ENCODE measurements at places on chromosomes 6 and 20.

DNA sequence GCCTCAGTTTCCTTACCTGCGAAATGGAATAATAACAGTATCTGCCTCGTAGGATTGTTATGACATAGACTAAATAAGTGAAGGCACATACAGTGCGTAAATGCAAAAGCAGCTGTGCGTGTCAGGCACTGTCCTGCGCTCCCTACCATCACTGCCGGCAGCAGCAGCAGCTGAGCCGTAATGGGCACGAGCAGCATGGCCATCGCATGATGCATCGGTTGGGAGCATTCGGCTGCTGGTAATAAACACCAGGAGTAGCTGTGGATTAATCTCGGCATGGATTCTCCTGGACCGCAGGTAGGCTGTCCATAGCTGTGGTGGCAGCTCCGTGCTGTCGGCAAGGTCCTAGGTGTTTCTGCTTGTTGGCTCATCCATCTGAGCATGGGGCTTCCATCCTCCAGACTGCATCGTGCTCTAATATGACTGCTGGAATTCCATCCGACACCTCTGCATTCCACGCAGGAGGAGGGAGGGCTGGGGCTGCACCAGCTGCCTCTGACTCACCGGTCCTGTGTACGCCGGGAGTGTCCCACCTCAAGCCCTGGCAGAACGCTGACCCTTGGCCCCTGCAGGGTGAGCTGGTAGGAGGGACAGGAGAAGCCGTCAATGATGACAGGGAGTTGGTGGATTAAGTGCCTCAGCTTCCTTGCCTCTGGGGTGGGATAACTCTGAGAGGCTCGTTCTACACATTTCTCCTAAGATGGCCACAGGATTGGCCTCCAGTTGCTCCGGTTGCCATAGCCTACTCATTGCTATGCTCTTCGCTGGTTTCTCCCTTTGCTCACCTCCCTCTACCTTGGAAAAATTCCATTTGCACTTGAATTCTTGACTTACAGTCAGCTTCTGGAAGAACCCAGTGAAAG is 100.9 kb upstream of the PMEPA1 start:
- no peak for DNase-seq

- DNase-seq: no peak
Measured at GRCh38 chr20:2327620-2328555, 32.1 kb downstream of the TGM3 start.

- no peak for DNase-seq
Measured at GRCh38 chr6:169832247-169832948, 81.0 kb downstream of the ERMARD start.

GRCh38 chr6:161843066-161843465 is 569.2 kb upstream of the AGPAT4 start:
- no peak for DNase-seq

DNA sequence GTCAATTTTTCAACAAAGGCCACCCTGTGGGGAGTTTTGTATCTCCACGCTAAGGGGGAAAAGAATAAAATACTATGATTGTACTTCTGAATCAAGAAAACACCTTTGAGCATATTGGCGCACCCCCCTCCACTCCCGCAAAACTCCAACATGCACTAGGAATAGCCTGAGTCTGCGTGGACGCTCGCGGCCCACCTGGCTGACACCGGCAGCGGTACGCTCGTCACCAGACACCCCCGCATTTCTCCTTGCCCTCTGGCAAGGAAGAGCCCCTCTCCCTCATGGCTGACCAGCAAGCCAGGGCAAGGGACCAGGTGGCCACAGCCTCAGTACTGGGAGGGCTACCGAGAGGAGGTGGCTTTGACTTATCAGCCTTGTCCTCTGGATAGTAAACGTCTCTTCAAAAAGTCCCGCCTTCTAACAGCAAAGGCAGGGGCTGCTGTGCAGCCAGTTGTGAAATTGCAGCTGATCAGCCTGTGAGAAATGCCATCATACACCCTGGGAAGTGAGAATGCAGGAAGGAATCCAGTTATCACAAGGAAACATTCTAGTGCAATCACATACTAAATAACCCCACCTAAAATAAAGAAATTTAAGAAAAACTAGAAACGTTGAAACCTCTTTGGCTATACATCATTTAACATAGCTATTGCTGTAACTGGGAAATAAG is 84.2 kb downstream of the HUS1B start:
- DNase-seq: no peak

DNA sequence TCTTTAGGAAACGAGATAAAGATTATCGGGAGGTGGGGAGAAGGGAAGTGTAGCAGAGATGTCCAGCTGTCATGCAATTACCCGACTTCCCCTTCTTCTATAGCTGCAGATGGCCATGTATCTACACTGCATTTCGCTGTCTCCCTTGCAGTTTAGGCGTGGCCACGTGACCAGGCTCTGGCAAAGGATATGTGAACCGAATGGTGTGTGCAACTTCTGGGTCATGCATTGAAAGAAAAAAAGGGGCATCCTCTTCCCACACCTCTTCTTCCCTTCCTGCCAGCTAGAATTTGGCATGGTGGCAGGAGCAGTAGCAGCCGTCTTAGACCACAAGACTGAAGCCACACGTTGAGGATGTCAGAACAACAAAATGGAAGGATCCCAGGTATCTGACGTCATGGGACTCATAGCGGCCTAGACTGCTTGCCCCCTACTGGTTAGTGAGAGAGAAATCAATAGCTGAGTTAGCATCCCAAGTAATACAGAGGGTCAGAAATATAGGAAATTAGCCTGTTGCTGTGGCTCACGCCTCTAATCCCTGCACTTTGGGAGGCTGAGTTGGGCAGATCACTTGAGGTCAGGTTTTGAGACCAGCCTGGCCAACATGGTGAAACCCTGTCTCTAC is 32.8 kb downstream of the TCF15 start:
- no peak for DNase-seq

- no peak for DNase-seq
Measured at GRCh38 chr6:33198853-33199436, 1.5 kb downstream of the RXRB start.

DNA sequence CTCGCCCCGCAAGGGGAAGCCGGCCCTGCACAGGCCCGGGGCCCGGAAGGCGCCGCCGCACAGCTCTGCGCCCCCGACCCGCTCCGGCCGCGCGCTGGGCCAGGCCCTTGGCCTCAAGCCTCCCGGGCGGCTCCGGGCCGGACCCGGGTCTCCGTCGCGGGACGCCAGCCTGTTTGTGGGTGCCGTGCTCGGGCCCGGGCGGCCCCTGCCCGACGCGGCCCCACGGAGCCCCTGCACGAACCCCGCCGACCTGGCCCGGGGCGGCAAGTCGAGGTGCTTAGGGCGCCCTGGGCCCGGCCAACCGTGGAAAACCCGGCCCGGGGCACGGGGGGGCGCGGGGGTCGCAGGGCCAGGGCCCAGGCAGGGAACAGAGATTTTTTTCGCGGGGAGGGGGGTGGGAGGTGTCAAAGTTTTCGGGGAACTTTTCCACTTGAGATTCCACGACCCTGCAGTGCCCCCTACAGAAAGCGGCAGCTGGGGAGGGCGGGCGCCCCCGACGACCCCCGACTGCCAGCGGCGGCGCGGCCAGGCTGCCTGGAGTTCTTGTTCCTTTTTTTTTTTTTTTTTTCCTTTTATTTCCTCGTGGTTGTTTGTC is 805 bp upstream of the STX16 start:
- DNase-seq: no peak

- no peak for DNase-seq
Measured at GRCh38 chr20:25574411-25574810, 10.9 kb downstream of the NINL start.

DNA sequence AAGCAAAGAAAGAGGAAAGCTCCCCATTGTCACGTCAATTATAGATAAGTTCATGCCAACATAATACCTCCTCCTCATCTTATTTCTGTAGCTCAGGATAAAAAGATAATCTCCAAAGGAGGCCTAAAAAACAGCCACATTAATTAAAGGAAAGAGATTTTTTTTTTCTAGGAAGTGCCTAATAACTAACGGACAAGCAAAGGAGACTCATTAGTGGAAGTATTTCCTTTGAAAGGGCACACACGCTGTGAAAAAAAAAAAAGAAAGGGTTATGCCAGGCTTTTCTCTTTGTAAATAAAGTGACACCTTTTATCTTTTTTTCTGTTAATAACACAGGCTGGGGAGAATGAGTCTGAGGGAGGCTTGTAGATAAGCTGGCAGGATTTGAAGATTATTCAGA is 55.7 kb downstream of the PCSK2 start:
- no peak for DNase-seq

- no peak for DNase-seq
Measured at GRCh38 chr20:63009988-63010769, 3.4 kb upstream of the BHLHE23 start.

DNA sequence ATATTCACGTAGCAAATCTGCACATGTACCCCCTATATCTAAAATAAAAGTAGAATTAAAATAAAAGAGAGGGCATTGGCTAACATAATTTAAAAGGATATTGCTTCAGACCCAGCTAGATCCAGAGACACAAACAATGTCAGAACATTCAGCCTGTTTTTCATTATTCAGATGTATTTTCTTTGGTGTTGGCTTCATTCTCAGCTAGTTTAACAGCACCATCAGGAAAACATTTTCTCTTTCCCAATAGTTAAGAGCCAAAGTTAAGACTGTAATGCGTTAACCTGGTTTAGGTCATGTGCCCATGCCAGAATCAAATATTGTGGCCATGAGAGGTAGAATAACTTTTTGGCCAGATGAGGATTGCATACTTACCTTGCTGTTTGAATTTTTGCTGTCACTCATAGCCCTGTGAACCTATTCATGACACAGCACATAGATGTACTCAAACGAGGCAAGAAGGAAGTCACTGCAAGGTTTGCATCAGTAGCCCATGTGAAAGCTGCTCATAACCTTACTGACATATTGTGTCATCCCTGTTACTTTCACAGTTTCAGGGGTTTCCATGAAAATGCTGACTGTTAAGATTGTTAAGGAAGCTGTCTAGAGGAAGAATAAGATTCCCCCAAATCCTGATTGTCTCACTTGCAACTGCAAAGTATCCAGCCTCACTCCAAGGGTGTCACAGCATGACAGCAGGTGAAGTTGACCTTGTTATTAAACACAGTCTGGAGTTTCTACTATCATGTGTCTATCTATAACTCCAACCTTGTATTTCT is 233.1 kb downstream of the PACRG start:
- no peak for DNase-seq

DNA sequence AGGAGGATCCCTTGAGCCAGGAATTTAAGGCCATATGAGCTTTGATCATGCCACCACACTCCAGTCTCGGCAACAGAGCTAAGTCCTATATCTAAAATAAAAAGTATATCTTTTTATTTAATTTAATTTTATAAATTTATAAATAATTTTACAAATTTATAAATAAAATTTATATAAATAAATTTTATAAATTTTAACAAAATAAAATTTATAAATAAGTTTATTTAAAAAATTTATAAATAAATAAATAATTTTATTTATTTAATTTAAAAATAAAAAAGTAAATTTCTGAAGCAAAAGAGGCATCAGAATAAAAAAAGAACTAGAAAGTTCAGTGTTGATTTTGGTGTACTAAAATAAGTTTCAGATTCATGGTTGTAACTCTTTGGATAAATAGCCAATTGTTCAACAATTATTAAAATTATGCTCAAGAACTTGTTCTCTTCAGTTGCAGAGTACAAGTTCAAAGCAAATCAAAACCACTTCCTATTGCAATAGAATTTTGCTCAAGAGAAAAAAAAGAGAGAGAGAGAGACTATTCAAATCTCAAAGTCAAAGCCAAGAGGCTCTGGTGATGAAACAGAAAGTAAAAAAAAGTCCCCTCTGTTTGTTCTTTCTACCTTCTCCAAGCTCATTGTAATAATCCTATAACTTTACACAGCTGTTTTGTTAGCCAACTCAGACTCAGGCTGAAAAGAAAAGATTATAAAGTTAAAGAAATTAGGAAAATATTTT is 547.5 kb upstream of the ADGRB3 start:
- no peak for DNase-seq

DNA sequence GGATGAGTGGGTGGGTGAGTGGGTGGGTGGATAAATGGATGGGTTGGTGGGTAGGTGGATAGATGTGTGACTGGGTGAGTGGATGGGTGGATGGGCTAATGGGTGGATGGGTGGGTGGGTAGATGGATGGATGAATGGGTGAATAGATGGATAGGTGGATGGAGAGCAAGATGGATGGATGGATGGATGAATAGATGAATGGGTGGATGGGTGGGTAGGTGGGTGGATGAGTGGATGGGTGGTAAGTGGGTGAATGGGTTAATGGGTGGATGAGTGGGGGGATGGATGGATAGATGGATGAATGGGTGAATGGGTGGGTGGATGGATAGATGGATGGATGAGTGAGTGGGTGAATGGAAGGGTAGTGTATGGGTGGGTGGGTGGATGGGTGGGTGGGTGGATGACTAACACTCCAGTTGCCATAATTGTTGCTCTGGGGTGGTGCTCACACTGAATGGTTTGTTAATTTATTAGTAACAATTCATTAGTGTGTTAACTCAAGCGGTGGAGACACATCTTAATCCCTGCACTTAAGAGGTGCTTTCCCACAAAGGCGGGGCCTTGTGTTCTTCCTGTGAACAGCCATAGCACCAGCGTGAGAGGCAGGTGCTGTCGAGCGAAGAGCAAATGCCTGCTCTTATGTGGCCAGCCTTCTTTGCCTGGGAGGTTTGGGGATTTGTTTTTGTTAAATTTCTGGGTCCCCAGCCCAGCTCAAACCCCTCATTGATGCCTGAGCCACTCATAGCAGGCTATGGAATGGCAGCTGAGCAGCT is 4.9 kb upstream of the APCDD1L start:
- no peak for DNase-seq

GRCh38 chr6:15416932-15417509 is 171.2 kb downstream of the JARID2 start:
- DNase-seq: no peak

DNA sequence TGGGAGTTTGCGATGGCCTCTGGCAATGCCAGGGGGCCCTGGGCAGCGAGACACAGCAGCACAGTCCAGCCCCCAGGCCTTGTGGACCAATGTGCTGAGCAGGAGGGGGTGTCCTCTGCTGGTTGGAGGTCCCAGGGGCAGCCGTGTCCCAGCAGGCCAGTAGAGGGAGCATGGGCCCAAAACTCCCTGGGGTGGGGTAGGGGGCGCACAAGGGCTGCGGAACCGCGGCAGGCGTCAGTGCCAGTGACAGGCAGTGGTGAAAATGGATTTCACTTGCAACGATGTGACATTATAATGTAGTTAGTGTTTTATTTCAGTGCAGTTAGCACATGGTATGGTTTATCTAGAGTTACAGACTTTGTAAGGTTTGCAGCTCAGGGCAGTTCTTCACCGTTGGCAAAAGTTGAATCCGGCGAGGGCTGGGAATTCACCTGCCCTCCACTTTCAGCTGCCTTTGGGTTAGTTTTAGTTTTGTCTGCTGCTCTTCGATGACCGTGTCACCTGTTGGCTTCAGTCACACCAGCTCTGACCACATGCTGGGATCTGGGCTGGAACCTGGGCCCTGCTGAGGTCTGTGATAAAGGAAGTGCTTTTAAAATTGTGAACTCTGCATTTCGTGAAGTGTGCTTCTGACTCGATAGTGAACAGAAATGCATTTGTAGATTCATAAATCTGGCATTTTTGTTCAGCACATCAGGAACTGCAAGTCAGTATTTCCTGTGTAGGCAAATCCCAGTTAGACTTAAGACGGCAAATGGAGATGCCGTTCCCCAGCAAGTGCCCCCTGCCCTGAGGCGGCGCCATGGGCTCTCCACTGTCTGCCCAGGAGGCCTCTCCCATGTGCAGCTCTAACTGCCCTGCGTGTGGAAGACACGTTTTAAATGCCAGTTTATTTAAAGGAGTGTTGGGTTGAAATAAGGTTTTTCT is 46.8 kb downstream of the PYGB start:
- peak; percentile 56 for DNase-seq

GRCh38 chr20:7741866-7742265 is 198.4 kb downstream of the HAO1 start:
- DNase-seq: no peak
